Stimulated activated CD4-positive, alpha-beta T cell treated with anti-CD3 and anti-CD28 coated beads, Interleukin-1b, Interleukin-23, amount 100 ng/mL, for 24 hours (primary cell): ENCODE measurements at places on chromosomes 7 and 10.

- DNase-seq, result no peak
Observed at GRCh38 chr10:110267276-110267675, 37.4 kb downstream of the SMNDC1 start.

DNA sequence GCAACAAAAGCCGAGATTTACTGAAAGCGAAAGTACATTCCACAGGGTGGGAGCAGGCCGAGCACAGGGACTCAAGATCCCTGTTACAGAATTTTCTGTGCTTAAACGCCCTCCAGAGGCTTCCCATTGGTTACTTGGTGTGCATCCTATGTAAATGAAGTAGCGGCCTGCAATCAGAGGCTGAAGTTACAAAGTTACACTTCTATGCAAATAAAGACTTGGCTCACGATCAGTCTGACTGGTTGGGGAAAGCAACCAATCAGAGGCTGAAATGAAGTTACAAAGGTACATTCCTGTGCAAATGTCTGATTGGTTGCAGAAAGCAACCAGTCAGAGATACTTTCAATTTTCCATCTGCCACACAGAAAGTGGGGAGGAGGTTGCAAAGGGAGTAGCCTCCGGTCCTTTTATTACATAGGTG lies 4.1 kb downstream of the ACBD7 start:
- no peak for DNase-seq

- no peak for DNase-seq
Observed at GRCh38 chr10:4840151-4840550, 14.1 kb downstream of the AKR1E2 start.

GRCh38 chr10:5343561-5343960 lies 21.2 kb upstream of the UCN3 start:
- no peak for DNase-seq
